Naive thymus-derived CD4-positive, alpha-beta T cell (primary cell): ENCODE measurements at places on chromosomes 16 and 17. TPM values are rescaled to one million over a fixed set of nuclear protein-coding genes. Genes with fewer than 3 reads are reported as not detected.
A peak's percentile ranks its signal among the peaks of the same experiment; 100 is the strongest.

- no peak for DNase-seq
These were observed 3.5 kb downstream of the GSG1L start for GRCh38 chr16:28059841-28060575.

DNA sequence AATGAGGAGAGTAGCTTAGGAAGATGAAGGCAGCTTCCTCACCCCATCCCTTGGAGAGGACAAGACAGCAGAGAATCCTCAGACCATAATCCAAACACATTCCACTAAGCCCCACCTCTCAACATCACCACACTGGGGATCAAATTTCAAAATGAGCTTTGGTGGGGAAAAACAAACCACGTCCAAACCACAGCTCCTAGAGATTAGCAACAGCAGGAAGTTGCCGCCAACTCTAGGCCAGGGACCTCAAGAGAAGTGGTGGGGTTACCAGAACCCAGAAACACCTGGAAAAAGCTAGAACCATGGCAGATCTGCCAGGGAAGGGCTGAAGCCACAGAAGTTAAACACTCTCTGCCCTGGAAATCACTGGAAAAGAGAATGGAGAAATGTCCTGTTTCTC lies 571.6 kb downstream of the HS3ST4 start:
- no peak for DNase-seq

GRCh38 chr17:59521465-59522126 lies 43.8 kb upstream of the DHX40 start:
- DNase-seq: peak; percentile 69

The KATNIP gene
- total RNA-seq: 20.1 TPM

The CDH15 gene
- not detected for total RNA-seq

- DNase-seq: no peak
These were observed 2.3 kb upstream of the IRX3 start for GRCh38 chr16:54288835-54289241.

The HSD17B2 gene
- not detected in 2 replicates for total RNA-seq

DNA sequence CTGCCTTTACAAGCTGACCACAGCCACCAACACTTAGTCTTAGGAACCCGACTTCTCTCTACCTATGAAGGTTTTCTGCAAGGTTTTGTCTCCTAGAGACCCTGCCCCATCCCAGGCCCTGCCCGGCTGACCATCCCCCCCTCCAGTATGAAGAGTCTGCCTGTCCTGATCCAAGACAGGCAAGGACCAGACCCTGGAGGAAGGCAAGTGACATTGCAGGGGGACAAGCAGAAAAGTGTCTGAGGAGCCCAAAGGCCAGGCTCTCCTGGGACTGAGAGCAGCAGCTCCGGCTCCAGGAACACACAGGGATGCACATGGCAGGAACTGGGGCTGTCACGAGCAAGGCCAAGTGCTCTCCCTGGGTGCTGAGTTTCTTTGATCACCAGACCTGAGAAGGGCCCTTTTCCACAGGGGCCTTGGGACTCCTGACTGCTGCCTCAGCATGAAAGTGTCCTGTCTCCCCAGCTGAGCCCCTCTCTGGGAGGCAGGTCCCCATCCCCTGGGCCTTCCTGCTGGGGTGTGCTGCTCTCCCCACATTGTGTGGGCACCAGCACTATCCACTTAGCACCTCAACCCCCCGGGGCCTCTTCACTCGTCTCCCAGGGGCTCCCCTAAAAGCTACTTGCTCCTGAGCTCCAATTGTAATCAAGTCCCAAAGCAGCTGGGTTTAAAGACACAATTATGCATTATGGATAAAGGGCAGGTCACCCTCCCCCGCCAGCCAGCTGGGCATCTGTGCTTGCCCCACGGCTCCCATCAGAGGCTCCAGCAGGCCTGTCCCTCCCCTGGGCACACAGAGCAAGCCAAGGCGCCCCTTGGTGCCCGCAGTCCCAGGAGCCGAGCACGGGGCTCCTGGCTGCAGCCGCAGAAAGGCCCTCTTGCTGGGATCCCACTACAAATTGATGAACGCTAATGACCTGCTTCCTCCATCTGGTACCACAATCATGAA lies 11.6 kb upstream of the CACNG4 start:
- no peak for DNase-seq

DNA sequence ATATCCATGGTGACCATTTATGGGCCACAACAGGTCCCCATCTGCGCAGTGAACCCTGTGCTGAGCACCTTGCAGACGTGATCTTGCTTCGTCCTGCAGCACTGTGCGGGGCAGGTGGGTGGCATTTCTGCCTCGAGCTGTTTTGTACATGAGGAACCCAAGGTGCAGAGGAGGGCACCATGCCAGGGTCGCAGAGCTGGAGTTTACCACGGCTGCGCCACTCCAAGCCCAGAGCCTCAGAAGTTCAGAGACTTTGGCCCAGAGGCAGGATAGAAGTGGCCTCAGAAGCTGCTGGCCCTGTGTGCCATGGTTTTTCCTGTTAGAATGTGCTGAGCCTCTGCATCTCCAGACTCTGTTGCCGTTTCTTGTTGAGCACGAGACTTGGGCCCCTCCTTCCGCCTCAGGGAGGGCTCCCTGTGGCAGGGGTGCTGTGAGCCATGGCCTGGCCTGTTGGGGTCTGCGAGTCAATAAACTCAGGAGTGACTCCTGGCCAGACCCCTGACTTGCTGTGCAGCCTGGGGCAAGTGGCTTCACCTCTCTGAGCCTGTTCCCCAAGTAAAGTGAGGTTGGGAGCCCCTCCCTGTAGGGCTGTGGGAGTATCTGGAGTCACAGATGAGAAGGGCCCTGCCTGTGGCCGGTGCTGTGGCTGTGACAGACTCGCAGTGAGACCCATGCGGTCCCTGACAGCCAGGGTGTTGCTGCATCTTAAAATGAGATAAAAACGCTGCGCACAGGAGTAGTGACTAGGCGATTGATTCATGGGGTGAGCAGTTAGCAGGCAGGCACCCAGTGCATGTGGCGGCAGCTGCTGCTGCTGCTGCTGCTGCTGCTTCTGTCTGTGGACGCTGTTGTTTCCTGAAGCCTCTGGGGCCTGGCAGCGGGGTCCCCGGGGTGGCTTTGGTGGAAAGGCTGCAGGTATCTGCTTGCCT lies 11.8 kb downstream of the MAP2K3 start:
- no peak for DNase-seq

The SLC47A2 gene
- total RNA-seq: not detected

DNA sequence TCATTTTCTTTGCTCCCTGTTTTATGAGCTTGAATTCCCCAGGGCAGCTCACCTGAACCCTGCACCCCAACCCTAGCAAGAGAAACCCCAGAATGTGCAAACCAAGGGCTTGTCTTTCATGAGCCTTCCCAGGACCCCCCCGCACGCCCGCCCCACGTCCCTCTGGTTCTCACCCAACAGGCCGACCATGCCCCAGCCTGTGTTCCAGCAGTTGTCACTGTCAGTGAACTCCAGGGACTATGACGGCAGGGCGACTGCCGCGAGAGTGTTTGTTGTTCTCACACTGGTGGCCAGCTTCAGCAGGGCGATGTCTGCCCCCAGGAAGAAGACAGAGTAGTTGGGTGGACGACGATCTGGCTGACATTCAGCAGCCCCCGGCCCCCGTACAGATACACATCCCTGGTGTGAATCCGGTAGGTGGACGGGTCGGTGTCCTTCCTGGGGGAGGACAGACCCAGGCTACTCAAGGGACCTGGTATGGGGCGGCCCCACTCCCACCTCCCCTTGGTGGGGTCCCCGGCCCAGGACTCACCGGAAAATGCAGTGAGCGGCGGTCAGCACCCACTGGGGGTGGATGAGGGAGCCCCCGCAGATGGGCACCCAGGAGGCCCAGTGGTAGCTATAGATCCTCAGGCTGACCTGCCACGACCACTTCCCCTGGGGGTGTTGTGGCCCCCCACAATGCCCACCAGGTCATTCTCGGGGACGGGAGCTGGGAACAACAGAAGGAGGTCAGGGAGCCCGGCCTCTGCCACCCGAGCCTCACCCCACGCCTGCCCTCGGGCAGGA lies 20.1 kb downstream of the TPSD1 start:
- DNase-seq: no peak

- no peak for DNase-seq
These were observed 18.2 kb upstream of the KRT20 start for GRCh38 chr17:40903129-40903847.

GRCh38 chr17:10224582-10225195 lies 26.3 kb upstream of the GAS7 start:
- no peak for DNase-seq

The AGRP gene
- not detected for total RNA-seq

The CBX8 gene
- total RNA-seq: 4.9 TPM

DNA sequence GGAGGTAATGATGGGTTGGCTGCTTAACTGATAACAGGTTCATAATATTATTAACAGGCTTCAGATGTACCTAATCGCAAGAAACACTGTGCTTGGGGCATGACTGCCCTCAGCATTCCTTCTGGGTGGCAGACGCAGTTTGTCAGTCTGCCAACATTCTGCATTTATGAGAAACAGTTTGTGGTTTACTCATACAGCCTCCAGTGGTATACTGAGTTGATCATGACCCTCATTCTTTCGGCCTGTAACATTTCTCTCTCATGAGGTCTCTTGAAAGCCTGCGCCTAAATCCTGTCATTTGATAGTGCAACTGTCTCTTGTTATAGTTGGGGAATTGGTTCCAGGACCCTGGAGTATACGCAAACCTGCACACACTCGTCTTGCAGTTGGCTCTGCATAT lies 4.9 kb upstream of the RUSF1 start:
- no peak for DNase-seq

The CIBAR2 gene
- total RNA-seq: not detected

The WNK4 gene
- 0.51 TPM for total RNA-seq

The UBE2G1 gene
- total RNA-seq: 55.3 TPM

DNA sequence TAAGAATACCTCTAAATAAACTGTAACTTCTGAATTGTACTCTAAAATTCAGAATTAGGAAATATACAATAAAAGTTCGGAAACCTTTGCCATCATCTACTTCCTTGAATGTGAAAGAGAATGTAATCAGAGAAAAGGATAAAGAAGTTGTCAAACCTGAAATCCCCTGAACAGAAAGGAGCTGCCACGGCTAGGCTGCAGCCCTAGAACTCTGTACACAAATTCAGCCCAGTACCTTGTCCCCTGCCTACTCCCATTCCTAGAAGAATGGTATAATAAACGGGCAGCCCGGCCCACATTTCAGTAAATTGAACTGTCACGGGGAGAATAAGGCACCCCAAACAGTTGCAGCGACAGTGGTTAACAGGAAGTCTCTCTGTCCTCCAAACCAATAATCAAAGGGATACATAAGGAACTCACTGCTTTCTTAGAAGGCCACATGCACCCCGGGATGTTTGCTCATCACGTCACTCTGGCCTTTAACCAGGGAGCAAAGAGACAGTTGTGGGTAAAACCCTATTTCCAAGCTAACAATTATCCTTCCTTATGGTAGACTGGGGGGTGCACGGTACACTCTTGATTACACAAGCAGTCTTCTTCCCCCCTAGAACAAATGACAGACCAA lies 24.3 kb upstream of the RFFL start:
- DNase-seq: no peak

DNA sequence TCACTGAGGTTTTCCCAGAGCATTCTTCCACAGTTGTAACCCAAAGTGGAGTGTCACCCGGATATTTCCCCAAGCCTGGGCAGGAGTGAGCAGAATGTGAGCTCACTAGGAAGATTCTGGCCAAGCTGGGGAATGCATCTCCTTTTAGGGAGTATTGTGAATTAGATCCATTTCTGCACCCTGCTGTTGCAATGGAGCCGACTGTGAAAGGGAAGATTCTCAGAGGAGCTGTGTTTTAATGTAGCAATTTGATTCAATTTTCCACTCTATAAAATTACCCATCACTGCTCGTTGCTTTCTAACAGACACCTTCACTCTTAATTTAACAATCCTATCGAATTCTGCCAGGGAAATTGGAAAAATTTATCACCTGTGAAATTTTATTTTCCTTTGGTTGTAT lies 70.8 kb downstream of the SNX11 start:
- DNase-seq: no peak

DNA sequence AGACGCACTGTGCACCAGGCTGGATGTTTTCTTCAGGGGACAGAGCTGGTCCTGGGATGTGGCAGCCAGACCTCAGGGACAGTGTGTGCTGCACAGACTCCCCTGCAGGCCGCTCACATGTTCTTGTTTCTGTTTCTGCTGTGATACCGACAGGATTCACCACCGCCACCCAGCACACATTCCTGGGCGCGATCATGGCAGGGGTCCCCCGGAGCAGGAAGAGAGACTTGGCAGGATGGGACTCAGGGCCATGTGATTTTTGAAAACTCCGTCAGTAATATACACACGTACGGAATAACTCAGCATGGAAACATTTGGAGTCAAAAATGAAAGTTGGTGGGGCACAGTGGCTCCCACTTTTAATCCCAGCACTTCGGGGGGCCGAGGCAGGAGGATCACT lies 79.0 kb downstream of the HAPSTR1 start:
- no peak for DNase-seq

DNA sequence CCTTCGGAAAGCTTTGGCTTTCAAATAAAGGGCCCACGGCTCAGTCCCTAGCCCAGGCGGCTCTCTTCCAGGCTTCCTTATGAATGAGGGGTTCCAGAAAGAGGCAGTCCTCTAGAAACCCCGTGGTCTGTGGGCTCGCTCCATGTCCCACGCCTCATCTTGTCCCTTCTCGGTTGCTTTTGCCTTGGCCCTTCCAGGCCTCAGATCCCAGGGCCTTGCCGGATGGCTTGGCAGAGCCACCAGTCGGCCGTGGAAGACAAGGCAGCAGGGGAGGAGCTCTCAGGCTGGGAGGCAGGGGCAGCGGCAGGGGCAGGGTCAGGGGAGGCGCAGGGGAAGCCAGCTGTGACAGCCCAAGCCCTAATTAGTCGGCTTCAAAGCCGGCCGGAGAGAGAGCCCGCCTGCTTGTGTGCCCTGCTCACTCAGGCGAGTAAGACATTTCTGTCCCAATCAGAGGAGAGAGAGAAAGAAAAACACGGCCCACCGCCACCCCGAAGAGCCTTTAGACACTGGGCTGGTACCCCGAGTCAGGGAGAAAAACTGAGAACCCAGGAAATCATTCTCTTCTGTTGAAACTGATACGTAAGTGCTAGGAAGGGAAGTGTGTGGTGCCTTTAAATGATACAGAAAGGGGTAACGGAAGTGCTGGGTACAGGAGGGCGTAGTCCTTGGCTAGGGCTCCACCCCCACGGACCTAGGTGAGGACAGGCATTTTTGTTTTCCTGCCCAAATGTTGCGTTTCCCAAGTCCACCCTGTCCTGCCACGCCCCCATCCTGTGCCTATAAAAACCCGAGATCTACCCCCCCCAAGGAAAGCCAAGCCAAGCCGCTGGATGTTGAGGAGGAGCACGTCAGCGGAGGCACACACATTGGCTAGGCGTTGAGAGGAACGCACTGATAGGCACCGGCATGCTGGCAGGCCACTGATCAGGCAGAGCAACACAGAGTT lies 27.8 kb upstream of the MEIOC start:
- no peak for DNase-seq

The KRT33A gene
- total RNA-seq: not detected
